ENCODE measurements at places on chromosomes 16 and 17.

GRCh38 chr17:38332735-38333134, 11.0 kb downstream of the GPR179 start:
- no peak for DNase-seq

- DNase-seq: no peak
Observed at GRCh38 chr16:518858-519257, 8.7 kb upstream of the CAPN15 start.

DNA sequence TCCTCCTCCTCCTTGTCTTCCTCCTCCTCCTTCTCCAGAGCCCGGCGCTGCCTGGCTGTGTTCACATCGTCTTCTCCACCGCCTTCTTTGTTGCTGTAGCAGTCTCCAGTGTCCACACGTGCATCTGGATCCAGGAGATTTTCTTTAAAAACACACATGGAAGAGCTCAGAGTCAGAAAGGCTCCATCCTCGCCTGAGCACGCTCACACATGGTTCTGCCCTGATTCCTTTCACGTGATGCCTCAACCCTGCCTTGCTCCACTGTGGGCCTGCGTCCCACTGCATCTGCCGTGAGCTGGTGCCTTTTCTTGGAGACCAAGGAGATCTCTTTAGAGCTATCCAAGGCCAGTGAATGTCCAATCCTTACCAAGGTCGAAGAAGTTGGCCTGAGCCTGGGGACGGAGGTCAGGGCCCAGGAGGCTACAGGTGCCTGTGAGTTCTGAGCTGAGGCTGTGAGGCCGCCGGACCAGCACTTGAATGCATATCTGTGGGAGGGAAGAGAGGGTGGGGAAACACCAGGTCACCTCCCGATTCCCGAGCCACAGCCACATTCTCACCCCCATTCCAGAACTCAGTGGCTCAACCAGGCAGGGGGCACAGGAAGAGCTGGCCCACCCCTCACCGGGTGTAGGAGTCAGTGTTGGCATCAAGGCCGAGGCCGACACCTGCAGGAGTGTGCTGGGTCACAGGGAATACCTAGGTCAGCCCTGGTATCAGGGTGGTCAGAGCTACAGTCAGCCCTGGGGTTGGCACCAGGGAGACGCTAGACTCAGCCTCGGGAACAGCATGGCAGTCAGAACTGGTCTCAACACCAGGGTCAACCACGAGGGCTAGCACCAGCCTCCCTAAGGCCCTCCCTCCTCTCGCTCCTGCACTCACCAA, 37.6 kb downstream of the HASPIN start:
- no peak for DNase-seq

- no peak for DNase-seq
Observed at GRCh38 chr17:75588596-75589011, 1.0 kb downstream of the MYO15B start.

DNA sequence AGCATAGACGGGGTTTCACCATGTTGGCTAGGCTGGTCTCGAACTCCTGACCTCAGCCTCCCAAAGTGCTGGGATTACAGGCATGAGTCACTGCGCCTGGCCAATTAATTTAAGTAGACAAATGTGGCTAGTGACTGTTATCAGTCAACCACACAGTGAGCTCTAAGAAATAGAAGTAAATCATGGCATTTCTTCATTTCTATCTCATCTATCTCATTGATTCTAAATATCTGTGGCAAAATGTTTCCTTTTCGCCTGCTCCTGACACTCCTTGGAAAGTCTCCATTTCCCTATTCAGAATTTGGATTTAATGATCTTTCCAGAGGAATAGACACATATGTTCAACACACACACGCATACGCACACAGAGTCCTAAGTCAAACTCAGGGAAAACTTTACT, 81.3 kb downstream of the HIC1 start:
- no peak for DNase-seq

DNA sequence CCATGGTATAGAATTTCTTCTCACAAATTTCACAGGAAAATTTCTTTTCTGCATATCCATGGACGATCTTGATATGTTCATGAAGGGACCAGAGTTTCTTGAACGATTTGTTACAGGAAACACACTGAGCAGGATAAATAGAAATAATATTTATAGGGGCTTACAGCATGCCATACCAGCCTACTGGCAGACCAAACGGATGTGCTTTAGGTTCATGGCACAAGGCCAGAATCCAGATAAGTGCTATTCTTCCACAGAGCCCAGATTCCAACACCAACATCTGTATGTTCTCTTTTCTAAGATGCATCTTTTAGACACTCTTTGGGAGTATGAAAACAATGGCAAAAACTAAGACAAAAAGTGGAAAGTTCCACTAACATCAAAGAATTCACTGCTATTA, 49.3 kb downstream of the ZNF652 start:
- no peak for DNase-seq

- DNase-seq: no peak
Observed at GRCh38 chr16:2437032-2437790, 8.0 kb downstream of the CCNF start.

GRCh38 chr17:72714357-72714966, 378.0 kb downstream of the SLC39A11 start:
- DNase-seq: no peak

DNA sequence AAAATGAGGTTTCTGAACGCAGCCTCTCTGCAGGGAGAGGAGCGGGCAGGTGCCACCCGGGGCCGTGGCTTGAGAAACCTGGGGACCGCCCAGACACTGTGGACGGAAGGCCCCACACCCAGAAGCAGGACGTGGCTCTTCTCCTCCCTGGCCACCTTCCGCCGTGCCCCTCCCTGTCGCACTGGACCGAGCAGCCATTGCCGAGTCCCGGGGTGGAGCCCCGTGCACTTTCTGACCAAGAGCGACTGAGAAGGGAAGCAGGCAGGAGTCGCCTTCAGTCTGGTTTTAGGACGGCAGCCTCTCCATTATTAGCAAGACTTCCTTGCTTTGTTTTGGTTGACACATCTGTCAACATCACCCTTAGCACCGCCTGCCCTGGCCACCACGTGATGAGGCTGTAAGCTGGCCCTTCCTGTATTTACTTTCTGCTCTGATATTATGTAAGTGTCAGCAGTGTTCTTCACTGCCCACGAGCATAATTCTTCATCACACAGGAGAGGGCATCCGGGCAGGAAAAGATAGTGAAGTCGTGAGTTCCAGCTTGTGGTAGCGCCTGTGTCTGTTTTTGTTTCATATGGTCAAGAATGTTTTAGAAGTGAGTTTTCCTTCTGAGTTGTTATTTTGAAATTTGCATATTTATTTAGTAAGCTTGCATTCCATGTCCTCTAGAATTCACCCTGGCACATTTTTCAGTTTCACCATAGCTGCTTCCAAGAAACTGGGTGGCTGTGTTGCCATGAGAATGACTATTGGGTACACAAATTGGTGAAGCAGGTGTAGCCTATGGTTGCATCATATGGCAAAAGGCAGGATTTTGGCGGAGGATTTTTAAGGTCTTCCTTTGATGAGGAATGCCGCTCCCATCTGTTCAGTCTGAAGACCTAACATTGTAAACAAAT, 1.0 kb downstream of the HERPUD1 start:
- DNase-seq: peak; percentile 45

DNA sequence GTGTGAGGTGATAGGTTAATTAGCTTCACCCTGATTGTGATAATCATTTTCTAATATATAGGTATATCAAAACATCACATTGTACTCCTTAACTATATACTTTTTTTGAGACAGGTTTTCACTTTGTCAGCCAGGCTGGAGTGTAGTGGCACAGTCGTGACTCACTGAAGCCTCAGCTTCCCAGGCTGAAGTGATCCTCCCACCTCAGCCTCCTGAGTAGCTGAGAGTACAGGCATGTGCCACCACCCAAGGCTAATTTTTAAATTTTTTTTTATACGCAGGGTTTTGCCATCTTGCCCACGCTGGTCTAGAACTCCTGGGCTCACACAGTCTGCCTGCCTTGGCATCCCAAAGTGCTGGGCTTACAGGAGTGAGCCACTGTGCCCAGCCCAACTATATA, 455.3 kb upstream of the MAF start:
- DNase-seq: no peak

- no peak for DNase-seq
Observed at GRCh38 chr17:46950997-46951621, 27.9 kb downstream of the RPRML start.

DNA sequence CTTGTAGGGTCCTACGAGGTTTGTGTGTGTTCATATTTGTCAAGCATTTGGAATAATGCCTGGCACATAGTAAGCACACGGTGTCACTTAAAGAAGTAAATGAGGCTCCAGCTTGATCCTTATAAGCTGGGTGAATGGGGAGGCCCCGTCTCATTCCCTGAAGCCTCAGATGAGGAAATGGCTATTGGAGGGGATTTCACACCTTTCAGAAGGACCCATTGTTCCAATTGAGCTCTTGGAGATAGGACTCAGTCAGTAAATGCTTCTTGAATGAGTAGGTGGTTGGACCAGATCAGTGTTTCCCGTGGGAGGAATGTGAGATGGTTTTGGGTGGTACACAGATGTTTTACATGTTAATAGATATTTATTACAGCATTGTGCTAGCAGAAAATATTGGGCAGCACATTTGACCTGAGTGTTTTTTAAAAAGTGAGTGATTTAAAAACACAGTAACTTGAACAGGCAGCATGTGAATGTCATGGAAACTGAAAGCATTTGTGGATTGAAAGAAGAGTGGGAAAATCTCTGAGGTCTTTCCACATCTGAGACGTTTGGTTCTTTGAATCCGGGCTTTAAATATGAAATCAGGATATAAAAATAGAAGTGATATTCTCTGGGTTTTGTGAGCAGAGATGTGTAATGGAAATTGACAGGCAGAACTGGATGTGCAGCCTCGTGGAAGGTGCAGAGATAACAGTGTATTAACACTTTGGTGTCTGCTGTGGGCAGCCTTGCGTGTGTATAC, 36.4 kb upstream of the ARHGAP17 start:
- no peak for DNase-seq

GRCh38 chr16:84785843-84786581, 33.8 kb upstream of the CRISPLD2 start:
- no peak for DNase-seq

DNA sequence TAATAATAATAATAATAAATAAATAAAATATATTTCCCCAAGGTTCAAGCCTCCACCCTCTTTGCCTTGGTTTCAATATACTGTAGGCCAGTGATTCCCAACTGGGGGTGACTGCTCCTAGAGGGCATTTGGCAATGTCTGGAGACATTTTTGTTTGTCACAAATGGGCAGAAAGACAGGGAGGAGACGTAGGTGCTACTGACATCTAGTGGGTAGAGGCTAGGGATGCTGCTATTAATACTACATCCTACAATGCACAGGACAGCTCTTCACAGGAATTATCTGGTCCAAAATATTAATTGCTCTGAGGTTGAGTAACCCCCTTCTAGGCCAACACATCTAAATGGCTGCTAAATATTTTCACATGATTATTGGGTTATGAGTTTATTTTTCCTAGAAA, 12.8 kb upstream of the PRR14 start:
- peak; percentile 58 for DNase-seq

DNA sequence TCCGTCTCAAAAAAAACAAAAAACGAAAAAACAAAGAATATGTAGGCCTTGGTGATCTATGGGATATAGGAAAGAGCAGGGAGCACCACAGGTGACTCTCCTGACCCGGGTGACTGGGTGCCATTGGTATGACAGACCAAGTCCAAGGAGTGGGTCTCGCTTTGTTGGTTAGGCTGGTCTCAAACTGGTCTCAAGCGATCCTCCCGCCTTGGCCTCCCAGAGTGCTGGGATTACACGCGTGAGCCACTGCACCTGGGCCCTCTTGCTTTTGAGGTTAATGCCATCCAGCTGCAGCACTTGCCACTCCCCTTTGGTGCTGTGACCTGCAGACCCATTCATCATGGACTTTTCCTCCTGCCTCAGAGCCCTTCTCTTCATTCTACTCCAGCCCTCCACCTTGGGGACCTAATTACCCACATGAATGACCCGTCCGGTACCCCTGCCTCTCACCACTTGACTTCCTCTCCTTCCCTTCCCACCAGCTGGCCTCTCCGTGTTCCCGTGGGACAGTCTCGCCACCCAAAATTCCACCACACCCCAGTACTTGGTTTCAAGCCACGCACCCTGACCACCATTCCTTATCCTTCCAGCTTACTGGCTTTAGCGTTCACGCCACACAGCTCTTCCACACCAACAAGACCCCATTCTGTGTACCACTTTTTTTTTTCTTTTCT, 3.2 kb upstream of the UBE2G1 start:
- DNase-seq: no peak

DNA sequence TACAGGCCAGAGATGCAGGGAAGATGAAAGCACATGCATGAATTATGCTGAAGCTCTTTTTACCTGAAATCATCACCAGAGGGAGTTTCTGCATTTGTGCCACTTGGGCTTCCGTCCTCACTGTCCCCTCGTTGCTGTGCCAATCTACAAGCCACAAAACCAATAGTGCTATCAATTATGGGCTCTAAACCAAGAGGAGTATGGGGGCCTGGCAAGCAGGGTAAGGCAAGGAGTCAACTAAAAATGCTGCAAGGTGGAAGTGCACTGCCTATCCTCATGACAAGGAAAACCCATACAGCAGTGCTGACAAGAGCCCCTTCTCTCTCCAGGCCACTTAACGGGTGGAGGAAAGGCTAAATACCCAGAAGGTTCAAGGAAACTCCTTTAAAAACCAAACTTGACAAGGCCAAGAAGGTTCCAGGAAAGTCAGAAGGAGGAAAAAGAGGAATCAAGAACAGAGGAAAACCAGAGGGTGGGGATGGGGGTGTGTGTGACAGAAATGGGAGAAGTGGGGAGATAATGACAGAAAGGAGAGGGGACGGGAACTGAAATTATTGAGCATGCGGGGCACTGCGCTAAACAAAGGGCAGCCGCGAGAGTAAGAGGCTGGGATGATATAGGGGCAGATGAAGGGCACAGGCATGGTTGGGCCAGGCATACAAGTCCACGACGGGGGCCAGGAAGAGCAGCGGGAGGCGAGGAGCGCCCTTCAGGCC, 674 bp downstream of the C17orf75 start:
- peak; percentile 73 for DNase-seq

DNA sequence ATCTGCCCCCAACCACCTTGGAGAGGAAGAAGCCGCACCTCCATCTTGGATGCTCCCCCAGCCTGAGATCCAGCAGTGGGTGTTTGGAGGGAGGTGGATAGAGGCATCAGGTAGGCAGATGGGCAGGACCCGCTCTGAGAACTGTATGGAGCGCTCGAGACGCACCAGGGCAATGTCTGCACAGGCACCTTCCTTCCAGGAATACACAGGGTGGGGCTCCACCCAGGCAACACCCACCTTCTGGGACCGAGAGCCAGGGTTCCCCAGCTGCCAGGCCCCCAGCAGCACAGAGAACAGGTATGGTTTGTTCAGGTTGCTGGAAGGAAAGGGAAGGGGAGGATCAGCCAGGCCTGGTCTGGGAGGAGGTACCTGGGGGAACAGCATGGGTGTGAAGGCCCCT, 2.4 kb downstream of the PRSS22 start:
- DNase-seq: no peak

DNA sequence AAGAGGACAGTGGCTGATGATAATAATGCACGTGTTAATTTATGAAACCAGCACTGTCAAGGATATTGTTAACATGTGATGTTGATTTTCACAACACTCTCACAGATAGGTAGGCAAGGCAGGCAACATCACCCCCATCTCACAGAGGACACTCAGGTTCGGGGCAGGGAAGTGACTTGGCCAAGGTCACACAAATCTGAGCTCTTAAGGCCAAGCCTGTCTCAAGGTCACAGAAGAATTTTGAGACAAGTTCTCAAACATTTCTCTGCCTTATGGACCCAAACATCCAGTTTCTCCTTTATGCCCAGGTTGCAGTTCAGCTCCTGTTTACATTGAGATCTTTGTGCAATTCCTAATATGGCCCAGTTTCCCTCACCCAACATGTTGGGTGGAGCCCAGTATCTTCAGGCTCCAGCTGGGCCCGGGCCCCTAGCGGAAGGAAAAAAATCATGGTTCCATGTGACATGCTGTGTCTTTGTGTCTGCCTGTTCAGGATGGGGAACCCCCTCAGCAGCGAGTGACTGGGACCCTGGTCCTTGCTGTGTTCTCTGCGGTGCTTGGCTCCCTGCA, 1.3 kb downstream of the SLC2A4 start:
- DNase-seq: no peak
